Neuronal stem cell (in vitro differentiated cells): ENCODE measurements at places on chromosomes 3 and 15.

- H3K4me3 ChIP-seq: no peak overlapping the region
- no peak for DNase-seq
- H3K27me3 ChIP-seq: no peaks in the 10 kb centered on the region
- H3K36me3 ChIP-seq: no peaks in the 10 kb centered on the region
- H3K27ac ChIP-seq: peak overlapping the region; percentile 20
These were observed 152.5 kb downstream of the EDEM1 start for GRCh38 chr3:5339967-5340535.

GRCh38 chr3:12675115-12675810, 11.3 kb upstream of the RAF1 start:
- no peak overlapping the region for H3K4me3 ChIP-seq
- no peaks in the 10 kb centered on the region for H3K36me3 ChIP-seq
- H3K27ac ChIP-seq: no peak overlapping the region
- peaks cover 2% of the 10 kb centered on the region for H3K4me1 ChIP-seq
- no peaks in the 10 kb centered on the region for H3K27me3 ChIP-seq

GRCh38 chr3:94875149-94875548, 812.3 kb downstream of the NSUN3 start:
- H3K4me3 ChIP-seq: no peak overlapping the region
- no peak for DNase-seq
- no peaks in the 10 kb centered on the region for H3K27me3 ChIP-seq
- H3K4me1 ChIP-seq: no peaks in the 10 kb centered on the region

GRCh38 chr3:141109751-141110150, 58.6 kb downstream of the SPSB4 start:
- H3K4me1 ChIP-seq: peaks cover 4% of the 10 kb centered on the region
- H3K27me3 ChIP-seq: no peaks in the 10 kb centered on the region
- H3K27ac ChIP-seq: no peak overlapping the region
- no peak for DNase-seq
- H3K36me3 ChIP-seq: no peaks in the 10 kb centered on the region

GRCh38 chr3:146241523-146242240, 9.2 kb downstream of the PLSCR4 start:
- no peak for DNase-seq
- H3K27ac ChIP-seq: no peak overlapping the region
- H3K27me3 ChIP-seq: no peaks in the 10 kb centered on the region
- no peak overlapping the region for H3K4me3 ChIP-seq
- H3K36me3 ChIP-seq: no peaks in the 10 kb centered on the region
- no peaks in the 10 kb centered on the region for H3K4me1 ChIP-seq

DNA sequence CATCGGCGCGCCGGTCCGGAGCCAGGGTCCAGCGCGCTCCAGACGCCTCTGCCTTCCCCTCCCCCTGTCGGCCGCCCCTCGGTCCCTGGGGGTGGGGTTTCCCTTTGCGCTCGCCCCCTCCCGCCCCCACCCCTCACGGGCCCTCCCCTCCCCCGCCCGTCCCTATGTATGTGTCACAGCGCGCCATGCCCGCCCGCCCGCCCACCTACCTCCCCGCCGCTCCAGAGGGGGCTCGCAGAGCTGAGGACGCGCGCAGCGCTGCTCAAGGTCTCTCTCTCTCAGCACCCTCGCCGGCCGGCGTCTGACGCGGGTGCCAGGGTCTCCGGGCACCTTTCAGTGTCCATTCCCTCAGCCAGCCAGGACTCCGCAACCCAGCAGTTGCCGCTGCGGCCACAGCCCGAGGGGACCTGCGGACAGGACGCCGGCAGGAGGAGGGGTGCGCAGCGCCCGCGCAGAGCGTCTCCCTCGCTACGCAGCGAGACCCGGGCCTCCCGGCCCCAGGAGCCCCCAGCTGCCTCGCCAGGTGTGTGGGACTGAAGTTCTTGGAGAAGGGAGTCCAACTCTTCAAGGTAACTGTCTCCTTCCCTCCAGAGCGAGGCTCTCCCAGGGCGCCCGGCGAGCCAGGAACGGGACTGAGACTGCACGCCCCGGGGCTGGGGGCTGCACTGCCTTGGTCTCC, at the start of gene ACAN:
Gene ACAN, plus strand, starts transcription at position 196 of the 679 bp plus-strand sequence. CDS start 32,771 bp downstream, outside the sequence.
- DNase-seq: peak; percentile 57
- peak within 1 kb of the TSS; percentile 20 for H3K4me3 ChIP-seq
- H3K36me3 ChIP-seq: no peaks in the 10 kb centered on the region
- H3K4me1 ChIP-seq: no peaks in the 10 kb centered on the region
- H3K27ac ChIP-seq: no peak within 1 kb of the TSS

GRCh38 chr3:47592066-47592795, 13.6 kb upstream of the CSPG5 start:
- no peaks in the 10 kb centered on the region for H3K4me1 ChIP-seq
- H3K4me3 ChIP-seq: no peak overlapping the region
- peaks cover 37% of the 10 kb centered on the region for H3K36me3 ChIP-seq
- H3K27me3 ChIP-seq: no peaks in the 10 kb centered on the region

DNA sequence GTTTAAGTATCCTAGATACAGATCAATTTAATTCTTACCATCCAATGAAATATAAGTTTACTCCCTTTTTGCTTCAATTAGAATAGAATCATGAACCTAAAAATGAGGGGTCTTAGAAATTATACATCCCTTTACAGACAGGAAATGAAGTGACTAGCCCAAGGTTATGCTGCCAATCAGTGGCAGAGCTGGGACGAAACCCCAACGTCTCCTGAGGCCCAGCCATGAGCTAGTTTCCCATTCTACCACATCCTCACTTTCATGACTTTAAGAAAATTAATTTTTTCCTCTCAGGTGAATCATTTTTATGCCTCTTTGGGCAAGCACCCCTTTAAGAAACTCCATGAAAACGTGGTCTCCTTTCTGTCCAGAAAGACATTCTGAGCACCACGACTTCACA, 11.2 kb downstream of the LRIG1 start:
- DNase-seq: no peak
- H3K4me1 ChIP-seq: peaks cover 38% of the 10 kb centered on the region
- H3K27ac ChIP-seq: no peak overlapping the region
- H3K27me3 ChIP-seq: no peaks in the 10 kb centered on the region
- H3K4me3 ChIP-seq: no peak overlapping the region
- H3K36me3 ChIP-seq: peaks cover 33% of the 10 kb centered on the region

DNA sequence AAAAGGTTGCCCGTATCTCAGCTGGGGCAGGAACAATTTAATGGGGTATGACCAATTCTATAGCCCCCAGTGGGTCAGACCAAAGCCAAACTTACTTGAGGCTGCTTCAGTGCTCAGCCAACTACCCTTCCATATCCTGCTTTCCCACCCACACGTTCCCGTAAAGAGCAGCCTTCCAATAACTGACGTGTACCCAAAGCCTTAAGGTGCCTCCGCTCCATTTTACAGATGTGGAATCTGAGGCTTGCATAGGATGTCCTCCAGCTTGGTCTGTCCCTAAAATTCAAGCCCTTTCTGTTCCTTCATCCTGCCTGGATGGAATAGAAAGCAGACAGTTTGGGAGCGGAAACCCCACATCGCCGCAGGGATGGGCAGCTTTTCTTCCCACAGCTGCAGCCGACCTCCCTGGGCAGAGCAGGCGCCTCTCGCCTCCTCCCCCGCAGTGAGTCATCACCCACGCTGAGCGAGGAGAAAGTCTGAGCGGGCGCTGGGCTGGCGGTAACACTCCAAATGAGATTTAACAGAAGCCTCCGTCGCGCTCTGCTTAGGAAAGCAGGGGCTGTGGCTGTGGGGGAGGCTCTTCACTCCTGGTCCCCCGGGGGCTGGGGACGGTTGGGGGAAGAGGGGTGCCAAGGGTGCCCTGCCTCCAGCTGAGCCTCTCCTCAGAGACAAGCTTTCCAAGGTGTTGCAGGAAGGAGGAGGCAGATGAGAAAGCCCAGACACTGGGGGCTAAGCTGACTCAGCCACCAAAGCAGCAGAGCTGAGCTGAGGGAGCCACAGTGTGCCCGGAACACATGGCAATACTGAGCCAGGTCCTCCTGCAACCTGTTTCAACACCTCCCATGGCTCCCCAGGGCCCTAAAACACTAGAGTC, 57.8 kb upstream of the HRH1 start:
- no peak for DNase-seq
- no peaks in the 10 kb centered on the region for H3K27me3 ChIP-seq
- H3K27ac ChIP-seq: peak overlapping the region; percentile 6
- peaks cover 10% of the 10 kb centered on the region for H3K4me1 ChIP-seq
- no peaks in the 10 kb centered on the region for H3K36me3 ChIP-seq
- H3K4me3 ChIP-seq: no peak overlapping the region

- no peak overlapping the region for H3K27ac ChIP-seq
- H3K4me1 ChIP-seq: no peaks in the 10 kb centered on the region
- DNase-seq: no peak
- H3K4me3 ChIP-seq: no peak overlapping the region
- no peaks in the 10 kb centered on the region for H3K36me3 ChIP-seq
These were observed 192.7 kb upstream of the KCNMB2 start for GRCh38 chr3:178343433-178344038.

GRCh38 chr15:51856714-51857380, 27.4 kb downstream of the TMOD3 start:
- H3K27ac ChIP-seq: no peak overlapping the region
- no peaks in the 10 kb centered on the region for H3K27me3 ChIP-seq

DNA sequence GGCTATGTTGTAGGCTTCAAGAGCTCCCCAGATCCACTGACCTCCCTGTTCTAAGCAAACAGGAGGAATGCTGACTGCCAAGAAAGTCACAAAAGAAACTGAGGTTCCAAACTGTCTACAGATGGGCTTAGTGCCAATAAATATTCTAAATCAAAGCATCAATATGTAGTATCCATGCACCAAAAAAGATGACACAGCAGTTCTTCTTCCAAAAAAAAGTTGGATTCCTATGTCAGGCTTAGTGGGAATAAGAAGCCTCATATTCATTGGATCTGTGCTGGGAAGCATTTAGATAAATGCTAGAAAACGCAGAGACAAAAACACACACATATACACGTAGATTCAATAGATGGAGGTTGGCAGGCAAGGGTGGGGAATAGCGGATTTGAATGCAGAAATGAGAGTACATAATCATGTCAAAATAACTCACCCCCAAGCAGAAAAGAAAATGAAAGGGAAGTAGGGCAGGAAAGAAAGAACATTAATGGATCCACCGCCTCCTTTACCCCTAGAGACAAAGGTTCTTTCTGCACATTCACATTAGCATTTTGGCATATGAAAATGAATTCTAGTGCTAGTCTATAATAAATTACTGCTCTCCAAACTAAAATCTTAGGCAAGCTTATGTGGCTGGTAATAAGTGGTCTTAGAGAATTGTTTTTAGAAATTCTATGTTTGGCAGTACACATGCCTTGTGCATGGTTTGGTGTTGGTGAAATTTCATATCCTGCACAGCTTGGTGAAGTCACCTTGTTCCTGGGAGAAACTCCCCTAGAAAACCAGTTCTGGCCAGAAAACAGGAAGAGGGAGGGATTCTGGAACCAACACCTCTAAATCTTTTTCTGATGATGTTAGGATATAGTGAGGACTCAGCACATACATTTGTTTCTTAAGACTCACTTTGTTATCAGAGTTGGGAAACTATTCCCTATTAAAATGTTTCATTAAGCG, 283.4 kb downstream of the LSAMP start:
- H3K27me3 ChIP-seq: no peaks in the 10 kb centered on the region
- no peaks in the 10 kb centered on the region for H3K36me3 ChIP-seq
- peaks cover 3% of the 10 kb centered on the region for H3K4me1 ChIP-seq
- H3K4me3 ChIP-seq: no peak overlapping the region
